ENCODE measurements at places on chromosomes 3 and 15.
A peak's percentile ranks its signal among the peaks of the same experiment; 100 is the strongest.

- DNase-seq, result no peak
These were observed 855 bp downstream of the GMPPB start for GRCh38 chr3:49722896-49723295.

- no peak for DNase-seq
These were observed 1239.2 kb downstream of the ROBO2 start for GRCh38 chr3:78279091-78279490.

GRCh38 chr3:184513276-184514170 is 48.1 kb upstream of the EPHB3 start:
- peak; percentile 77 for DNase-seq

GRCh38 chr3:127106456-127106855 is 86.5 kb upstream of the PRR23E start:
- DNase-seq, result no peak

DNA sequence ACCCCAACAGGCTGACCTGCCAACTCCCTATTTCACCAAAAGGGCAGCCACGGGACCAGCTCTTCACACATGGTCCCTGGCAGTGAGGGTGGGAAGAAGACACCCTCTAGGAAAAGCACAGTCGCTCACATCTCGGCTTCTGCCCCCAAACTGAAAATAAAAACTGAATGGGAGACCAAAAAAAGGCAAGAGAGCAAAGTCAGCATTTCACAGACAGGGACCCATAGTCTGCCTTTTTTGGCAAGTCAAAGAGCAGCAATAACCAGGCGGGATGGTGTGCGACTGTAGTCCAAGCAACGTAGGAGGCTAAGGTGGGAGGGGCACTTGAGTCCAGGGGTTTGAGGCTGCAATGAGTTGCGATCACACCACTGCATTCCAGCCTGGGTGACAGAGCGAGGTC is 154.1 kb downstream of the ADAMTS17 start:
- no peak for DNase-seq
